ENCODE measurements at places on chromosomes 5 and 9.

DNA sequence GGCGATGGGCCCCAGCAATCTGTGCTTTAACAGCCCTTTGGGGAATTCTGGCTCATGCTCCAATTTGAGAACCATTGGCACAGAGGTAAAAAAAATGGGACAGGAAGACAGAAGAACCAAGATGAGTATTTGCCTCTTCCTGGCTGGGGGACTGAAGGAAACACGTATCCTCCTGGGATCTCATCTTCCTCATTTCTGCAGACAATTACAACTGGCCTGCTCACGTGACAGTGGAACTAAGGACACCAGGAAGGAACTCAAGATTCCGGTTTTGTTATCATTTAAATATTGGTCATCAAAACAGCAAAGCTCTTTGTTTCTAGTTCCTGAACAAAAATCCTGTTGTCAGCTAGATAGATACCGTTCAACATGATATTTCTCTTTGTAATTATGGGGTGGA, 216.0 kb upstream of the DAP start:
- DNase-seq: no peak

- no peak for DNase-seq
Observed at GRCh38 chr5:59569608-59570334, 323.8 kb downstream of the PDE4D start.

DNA sequence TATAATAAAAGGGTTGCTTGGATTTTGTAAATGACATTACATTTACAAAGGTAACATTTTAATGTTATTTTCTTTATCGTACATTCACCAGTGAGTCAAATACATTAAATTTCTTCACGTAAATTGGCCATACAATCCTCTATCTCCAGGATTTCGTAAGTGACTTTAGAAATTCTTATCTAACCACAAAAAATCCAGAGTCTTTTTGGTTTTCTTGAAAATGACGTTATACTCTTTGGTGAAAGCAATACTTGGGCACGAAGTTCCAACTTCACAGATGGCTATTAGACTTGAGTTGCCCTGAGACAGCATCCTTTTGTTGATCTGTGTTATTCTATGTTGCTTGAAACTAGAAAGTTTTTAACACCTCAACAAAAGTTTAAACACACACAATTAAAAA, 87.4 kb upstream of the CDH10 start:
- DNase-seq: peak; percentile 5

DNA sequence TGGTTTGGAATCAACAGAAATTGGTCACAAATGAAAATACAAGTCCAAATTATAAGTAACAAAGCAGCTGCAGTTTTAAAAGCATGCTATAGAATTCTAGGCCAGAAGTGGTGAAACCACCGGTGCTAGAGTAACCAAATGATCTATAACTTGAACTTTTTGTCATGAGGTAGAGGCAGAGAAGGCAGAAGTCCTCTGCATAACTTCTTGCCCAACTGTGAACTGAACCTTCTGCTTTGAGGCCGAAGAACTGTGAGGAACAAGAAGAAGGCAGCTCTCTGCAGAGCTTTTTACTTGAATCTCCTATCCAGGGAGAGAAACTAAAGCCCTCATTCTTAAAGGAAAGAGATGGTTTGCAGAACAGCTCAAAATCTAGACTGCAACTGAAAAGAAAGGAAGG, 36.2 kb upstream of the TENT2 start:
- no peak for DNase-seq

GRCh38 chr9:2816476-2817141, 27.3 kb downstream of the PUM3 start:
- DNase-seq: peak; percentile 24

DNA sequence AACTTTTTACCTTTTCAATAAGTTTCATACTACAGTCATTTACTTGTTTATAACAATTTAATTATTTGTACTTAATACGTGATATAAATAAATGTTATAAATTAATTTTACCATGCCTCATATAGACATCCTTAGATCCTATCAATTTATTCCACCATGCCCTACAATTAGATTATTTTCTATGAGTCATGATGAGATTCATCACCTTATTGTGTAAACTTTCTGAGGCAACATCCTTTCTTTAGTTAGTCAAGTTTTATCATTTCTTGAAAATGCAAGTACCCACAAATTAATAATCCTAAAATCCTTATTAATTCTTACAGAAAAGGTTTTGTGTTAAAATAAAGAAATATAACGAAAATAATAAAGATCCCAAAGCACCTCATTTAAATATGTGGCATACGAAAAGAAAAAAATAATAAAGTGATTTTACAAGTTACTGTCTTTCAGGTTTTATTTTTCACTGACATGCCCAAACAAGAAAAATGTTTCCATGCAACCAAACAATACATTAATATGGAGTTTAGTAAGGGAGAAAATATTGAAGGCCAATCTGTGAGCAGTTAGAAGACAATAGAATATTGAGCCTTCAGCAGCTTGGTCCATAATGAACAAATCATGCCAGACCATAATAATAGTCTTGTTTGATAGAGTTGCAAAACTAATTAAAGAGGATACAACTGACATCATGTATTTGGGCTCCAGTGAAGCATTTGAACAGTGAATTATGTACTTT, 188.7 kb upstream of the MRPS30 start:
- DNase-seq: no peak

DNA sequence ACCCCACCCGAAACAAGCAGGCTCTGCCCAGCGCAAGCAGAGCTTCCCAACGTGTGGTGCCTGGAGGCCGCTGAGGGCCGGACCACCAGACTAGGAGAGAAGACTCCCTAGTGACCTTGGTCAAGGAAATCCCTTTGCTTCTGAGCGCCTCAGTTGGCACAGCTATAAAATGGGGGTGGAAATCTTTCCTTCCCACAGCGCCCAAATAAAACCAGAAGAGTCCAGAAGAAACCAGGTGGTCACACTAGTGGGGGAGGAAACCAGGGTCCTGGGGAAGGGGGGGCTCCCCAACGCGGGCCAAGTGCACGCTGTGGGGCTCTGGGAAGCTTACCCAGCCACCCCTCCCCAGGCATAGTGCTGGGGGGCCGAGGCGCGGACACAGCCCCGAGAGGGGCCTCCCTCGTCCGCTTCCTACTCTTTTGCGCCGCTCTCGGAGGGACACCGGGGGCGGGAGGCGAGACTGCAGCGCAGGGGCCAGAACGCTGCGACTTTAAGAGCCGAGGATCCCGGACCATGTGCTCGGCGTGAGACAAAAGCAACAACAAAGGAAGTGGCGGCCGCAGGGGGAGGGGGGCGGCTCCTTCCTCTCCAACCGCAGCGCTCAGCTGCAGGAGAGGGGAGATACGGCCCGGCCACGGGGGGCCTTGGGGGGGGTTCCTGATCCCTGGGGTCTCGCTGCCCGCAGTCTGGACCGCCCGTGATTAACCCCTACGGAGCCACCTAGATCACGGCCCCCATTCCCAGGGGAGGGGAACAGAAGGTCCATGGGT, 885 bp downstream of the RNF44 start:
- peak; percentile 93 for DNase-seq

- no peak for DNase-seq
Observed at GRCh38 chr5:61534481-61535267, 202.6 kb downstream of the ZSWIM6 start.

Data from GM03348 (cell line).